Epithelial cell of prostate (primary cell): ENCODE measurements at places on chromosomes 7 and 10.

DNA sequence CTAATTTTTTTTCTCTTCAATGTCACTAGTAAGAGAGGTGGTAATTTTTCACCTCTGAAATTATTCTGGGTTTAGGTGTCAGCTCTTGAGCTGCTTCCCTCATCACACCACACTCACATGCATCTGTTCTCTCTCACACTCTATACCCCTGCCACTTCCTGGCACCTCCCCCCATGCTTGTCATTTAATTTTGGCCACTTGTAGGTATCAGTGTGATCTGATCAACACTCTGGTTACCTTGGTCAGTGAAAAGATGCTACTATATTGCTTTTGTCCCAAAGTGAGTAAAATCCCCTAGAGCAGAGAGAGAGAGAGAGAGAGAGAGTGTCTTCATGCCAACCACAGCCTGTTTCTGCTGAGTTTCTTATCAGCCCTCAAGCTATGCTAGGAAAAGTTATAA is 42.5 kb downstream of the STK17A start:
- DNase-seq = no peak

GRCh38 chr10:102815790-102816549 is 21.2 kb downstream of the CYP17A1 start:
- no peak for DNase-seq

- no peak for DNase-seq
Observed at GRCh38 chr7:146826329-146826728, 709.7 kb downstream of the CNTNAP2 start.

- DNase-seq = no peak
Observed at GRCh38 chr7:12567015-12567414, 3.5 kb upstream of the SCIN start.

- peak; percentile 12 for DNase-seq
Observed at GRCh38 chr7:105454921-105455320, 66.2 kb upstream of the SRPK2 start.

DNA sequence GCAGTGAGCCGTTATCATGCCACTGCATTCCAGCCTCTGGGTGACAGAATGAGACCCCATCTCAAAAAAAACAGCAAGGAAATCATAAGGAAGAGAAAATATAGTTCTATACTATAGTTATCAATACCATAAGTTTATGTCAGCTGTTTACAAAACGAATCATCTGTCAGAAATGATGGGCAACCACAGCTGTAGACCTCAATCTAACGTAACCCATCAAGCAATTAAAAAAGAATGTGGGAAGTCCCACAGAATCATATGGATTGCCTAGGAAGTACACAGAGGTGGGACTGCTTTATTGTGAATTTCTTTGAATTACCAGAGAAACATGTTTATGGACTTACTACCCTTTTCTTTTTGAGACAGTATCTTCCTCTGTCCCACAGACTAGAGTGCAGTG is 6.9 kb downstream of the NRBF2 start:
- no peak for DNase-seq

DNA sequence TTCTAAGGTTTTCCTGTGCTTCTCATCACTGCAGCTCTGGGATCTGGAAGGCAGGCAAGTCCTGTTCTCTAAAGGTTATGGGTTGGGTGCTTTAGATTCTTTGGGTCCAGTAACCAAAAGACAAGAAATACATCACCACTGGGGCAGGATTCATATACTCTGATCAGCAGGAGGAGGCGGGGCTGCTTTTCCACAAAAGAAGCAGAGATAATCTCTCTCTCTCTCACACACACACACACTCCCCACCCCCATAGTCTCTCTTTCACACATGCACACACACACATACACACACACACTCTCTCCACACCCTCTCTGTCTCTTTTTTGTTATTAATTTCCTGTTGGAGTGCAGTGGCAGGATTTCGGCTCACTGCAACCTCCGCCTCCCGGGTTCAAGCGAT is 13.0 kb upstream of the ACBD5 start:
- no peak for DNase-seq

DNA sequence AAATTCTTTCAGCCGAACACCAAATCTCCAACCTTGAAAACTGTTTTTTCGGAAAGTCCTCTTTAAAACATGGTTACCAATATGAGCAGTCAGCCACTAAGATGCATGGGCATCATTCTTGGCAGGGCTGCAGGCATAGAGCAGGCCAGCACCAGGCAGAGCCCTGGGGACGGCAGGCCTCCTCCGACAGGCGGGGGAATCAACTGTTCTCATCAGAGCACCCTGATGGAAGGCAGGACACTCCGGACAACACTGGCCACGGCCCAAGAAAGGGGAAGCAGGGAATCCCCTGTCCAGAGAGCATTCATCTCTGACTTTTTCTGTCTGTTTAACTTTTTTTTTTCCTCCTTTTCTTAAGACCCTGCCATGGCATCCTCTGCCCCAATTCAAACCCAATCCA is 1.4 kb upstream of the NOS3 start:
- no peak for DNase-seq

- no peak for DNase-seq
Observed at GRCh38 chr10:70634011-70634410, 31.5 kb upstream of the PRF1 start.

DNA sequence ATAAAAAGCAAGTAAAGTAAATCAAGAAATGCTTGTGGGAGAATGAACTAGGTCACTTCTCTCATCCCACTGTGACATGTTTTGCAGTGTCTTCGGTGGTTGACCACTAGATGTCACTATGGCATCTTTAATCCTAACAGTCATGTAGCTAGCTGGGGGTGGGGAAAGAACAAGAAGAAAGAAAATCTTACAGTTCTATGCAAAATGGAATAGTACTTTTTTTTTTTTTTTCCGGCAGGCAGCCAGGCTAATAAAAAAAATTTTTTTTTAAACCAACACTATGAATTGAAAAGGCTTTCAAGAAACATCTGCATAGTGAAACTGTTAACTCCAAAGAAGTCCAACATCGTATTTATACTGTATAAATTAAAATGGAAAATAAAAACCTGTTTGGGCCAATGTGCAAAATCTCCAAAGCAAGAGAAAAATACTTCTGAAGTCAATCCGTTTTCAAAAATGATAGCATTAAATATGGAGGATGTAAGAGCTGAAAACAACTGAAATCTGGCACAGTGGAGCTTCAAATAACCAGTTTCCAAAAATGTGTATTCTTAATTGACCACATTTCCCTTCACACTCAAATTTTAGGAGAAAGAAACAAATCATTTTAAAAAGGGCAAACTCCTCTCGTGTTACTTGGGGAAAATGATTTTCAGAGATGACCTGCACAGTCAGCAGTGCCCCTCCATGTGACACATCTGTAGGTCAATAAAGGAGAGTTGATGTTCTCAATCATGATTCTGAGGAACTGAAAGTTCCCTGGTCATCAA is 38.5 kb downstream of the CDK1 start:
- DNase-seq = peak; percentile 22

DNA sequence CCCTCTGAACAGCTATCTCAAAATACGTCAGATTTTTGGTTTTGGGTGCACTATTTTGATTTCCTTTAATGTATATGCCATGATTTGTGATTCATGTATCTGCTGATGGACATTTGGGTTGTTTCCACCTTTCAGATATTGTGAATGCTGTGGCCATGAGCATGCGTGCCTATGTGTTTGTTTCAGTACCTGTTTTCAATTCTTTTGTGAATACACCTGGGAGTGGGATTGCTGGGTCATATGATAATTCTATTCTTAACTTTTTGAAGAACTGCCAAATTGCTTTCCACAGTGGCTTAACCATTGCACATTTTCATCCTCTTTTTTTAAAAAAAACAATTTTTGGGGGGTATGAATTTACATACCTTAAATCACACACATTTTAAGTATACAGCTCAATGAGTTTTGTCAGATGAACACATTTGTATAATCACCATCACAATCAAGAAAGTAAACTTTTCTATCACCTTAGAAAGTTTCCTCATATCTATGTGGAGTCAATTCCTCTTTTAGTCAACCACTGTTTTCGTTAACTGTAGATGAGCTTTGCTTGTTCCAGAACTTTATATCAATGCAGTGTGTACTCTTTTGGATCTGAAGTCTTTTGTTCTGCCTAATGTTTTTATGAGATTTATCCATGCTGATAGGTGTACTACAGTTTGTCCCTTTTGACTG is 36.9 kb downstream of the CYP26A1 start:
- no peak for DNase-seq

DNA sequence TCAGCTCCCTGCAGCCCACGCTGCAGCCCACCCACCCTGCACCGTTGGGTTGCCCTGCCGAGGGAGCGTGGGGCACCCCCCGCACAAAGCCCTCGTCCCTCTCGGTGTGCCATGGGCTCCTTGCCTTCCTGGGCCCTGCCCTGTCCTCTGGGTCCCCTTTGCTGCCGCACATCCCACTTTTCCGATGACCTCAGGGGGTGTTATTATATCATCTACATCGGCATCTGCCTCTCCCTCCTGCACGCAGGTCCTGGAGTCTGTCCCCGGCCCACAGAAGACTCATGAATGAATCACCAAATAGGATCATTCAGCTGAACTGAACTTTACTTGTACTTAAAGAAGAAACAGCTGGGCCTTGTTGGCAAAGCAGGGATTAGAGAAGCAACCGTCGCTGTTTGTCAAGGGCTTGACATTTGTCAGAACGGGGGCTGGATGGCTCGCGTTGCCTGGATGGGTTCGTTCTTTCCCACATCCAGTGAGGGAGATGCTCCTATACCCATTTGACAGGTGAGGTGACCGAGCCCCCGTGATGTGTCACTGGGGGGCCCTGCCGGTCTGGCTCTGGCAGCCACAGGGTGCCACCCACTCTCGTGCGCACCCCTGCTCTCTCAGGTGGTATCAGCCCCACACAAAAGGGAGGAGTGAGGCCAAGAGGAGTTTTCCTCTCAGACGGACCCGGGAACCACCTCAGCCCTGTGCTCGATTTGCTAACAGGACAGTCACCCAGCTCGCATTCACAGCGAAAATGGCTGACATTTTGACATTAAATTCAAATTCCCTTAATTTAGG is 58.6 kb upstream of the EBF3 start:
- DNase-seq = no peak

- DNase-seq = peak; percentile 94
Observed at GRCh38 chr7:73822319-73823173, 8.2 kb upstream of the CLDN4 start.

- DNase-seq = no peak
Observed at GRCh38 chr7:48046458-48046857, 11.1 kb downstream of the C7orf57 start.

DNA sequence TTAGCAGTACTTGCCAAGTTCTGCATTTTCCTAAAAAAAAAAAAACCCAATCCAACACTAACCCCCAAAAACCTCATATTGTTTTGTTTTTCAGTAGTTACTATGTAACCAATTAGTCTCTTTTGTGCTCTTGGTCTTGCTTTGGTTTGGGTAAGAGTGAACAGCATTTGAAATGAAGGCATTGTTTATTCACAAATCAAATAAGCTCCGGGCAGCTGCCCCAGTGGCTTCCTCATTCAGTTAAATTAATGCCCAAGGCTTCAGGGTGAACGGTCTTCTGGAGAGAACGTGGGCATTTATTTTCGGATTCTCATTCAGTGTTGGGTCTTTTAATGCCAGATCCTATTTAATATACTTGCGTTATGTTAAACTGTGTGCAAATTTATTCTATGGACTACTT is 108.7 kb downstream of the GFRA1 start:
- DNase-seq = no peak

DNA sequence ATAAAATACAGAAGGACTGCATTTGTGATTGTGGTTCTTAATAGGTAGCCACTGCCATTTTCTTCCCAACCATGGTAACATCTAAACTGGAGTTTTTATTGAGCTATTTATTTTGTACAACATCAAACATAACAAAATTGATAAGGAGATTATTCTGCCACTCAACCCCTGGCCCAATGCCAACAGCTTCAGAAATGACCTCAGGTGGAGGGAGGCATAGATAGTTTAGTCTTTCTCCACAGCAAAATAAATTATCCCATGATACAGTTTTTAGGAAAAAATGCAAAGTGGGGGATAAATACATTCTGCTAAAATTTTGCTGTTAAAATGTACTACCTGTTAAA is 57.6 kb downstream of the LRRTM3 start:
- no peak for DNase-seq

DNA sequence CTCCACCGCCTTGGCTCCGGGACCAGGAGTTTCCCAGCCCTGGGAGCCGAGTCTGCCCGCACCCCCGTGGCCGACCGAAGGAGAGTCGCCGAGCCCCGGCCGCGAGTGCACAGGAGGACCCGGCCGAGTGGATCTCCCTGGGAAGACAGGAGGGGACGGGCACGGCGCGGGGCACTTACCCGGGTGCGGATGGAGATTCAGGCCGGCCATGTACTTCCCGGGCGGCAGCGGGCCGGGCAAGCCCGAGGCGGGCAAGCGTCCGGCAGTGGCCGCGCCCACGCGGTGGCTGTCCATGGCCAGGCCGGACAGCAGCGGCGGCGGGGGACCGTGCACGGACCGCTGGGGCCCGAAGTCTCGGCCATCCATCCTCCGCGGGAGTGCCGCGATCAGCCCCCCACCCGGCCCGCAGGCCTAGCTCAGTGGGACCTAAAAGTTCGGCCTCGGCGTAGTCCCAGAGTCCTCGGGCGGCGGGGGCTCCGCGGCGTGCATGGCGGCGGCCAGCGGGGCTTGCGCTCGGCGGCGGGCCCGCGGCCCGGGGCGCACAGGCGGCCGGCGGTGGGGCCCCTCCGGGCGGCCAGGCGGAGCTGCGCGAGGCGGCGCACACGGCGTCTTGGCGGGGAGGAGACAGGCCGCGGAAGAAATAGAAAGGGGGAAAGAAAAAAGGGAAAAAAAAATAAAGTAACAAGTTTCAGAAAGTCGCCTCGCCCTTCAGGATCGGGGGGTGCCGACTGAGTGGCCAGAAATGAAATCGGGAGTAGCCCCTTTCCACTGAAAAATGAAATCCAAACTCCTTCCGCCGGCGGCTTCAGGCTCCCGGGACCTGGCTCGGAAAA is 2.5 kb downstream of the TNRC18 start:
- no peak for DNase-seq

DNA sequence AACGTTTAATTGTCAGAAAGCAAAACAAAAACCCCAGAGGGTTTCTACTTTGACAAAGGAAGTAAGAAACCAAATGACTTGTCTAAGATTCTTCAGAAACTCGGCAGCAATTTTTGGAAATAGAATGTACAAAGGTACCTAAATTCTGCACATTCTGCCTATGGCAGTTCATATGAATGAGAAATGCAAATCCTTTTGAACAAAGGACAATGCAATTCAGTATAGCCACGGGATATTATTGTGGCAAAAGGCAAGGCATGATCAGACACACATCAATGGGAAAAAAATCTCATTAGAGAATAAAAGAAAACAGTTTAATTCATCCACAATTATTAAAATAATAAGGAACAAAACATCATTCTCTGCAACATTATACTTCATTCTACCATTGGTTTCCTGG is 93.4 kb downstream of the SEMA3C start:
- DNase-seq = no peak

DNA sequence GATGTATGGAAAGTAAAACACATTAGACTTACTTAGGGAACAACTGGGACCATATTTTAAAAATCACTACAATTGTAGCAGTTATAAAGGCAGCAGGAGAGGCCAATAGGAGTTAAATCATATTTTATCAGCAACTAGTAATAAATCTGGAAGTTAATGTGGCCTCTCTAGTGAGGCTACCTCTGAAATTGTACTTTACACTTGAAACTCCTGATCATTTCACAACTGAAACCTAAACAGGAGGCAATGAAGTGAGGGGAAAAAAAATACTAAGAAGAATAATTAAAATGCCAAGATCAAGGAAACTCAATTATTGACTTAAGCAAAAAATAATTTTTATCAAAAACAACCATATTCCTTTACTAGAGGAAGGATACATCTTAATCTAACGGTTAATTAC is 265.6 kb upstream of the HGF start:
- DNase-seq = no peak
